ENCODE measurements at places on chromosomes 16 and 17.

DNA sequence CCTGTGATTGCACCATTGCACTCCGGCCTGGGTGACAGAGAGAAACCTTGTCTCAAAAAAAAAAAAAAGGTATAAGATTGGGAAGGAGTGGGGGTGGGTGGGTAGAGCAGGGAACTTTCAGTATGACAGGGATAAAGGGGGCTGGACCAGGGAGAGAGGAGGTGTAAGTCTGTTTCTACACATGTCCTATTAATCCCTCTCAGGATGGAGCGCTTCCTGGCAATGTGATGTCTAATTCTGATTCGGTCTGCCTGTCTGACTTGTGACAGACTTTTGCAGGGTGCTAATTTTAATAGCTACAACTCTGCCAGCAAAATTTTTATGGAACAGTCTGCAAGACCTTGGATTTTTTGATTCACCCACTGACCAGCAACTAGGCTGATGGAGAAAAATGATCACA, 53.8 kb upstream of the SLC25A19 start:
- DNase-seq, result no peak

DNA sequence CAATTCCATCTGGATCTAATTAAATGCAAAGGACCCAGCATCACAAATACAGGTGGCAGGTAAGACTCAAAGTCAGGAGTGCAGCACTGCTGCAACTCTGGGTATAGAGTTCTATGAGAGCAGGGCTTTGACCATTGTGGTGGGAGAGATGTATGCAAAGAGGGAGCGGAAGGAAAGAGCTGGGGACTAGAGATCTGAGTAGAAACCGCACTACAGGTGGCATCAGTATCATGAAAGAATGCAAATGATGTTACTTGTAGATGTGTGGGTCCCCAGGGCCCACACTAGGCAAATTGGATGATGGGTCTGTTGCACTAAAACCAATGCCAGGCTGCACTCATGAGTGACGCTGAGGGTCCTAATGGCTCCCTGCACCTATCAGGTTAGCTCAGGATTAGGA, 287.1 kb upstream of the ASIC2 start:
- no peak for DNase-seq

DNA sequence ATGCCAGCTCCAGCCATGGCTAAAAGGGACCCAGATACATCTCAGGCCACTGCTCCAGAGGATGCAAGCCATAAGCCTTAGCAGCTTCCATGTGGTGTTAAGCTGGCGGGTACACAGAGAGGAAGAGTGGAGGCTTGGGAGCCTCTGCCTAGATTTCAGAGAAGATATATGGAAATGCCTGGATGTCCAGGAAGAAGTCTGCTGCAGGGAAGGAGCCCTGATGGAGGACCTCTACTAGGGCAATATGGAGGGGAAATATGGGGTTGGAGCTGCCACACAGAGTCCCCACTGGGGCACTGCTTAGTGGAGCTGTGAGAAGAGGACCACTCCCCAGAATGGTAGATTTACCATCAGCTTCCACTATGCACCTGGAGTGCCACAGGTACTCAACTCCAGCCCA, 32.1 kb downstream of the RNF112 start:
- no peak for DNase-seq

GRCh38 chr17:1211287-1211686, 31.5 kb upstream of the ABR start:
- DNase-seq, result no peak

GRCh38 chr16:2664574-2664982, 17.7 kb upstream of the KCTD5 start:
- no peak for DNase-seq

GRCh38 chr16:29821643-29822115, 1.4 kb downstream of the MVP start:
- no peak for DNase-seq

- peak; percentile 42 for DNase-seq
Measured at GRCh38 chr16:30902029-30902972, 5.9 kb downstream of the CTF1 start.

- DNase-seq, result no peak
Measured at GRCh38 chr16:87276091-87276701, 41.0 kb downstream of the C16orf95 start.

- DNase-seq, result no peak
Measured at GRCh38 chr16:10752843-10753523, 9.3 kb downstream of the NUBP1 start.

DNA sequence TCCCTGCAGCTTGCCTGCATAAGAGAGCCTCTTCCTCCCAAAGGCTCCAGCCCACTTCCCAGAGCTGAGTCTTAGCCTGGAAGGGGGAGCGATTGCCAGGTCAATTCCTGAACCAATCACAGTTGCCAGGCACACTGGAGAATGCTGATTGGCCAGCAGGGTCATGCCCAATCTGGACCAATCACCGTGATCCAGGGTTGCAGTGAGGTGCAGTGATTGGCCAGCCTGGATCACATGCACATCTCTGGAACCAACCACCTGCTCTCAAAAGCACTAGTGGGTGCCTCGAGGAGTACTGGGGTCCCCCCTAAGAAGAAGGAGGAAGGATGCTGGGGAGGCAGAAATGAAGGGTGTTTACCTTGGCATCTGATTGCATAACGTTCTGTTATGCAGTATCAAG, 18.4 kb downstream of the NAGPA start:
- DNase-seq, result no peak

GRCh38 chr16:10813099-10813455, 5.5 kb downstream of the TVP23A start:
- DNase-seq, result no peak

DNA sequence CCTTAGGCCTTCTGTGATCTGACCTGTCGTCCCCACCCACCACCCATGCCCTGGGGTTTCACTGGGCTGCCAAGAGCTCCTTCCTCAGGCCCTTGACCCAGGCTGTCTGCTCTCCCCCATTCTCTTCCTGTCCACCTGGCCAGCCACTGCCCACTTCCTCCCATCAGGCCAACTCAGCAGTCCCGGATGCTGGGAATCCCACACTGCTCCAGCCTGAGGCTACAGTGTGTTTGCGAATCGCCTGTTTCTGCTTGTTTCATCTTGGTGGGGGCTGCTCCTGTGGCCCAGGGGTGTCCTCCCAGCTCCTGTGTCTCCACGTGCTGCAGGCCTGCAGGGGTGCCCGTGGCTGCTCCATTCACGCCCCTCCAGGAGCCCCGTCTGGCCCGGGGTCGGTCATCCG, 839 bp upstream of the METRN start:
- no peak for DNase-seq

- DNase-seq, result no peak
Measured at GRCh38 chr17:55068862-55069811, 100.6 kb downstream of the STXBP4 start.

DNA sequence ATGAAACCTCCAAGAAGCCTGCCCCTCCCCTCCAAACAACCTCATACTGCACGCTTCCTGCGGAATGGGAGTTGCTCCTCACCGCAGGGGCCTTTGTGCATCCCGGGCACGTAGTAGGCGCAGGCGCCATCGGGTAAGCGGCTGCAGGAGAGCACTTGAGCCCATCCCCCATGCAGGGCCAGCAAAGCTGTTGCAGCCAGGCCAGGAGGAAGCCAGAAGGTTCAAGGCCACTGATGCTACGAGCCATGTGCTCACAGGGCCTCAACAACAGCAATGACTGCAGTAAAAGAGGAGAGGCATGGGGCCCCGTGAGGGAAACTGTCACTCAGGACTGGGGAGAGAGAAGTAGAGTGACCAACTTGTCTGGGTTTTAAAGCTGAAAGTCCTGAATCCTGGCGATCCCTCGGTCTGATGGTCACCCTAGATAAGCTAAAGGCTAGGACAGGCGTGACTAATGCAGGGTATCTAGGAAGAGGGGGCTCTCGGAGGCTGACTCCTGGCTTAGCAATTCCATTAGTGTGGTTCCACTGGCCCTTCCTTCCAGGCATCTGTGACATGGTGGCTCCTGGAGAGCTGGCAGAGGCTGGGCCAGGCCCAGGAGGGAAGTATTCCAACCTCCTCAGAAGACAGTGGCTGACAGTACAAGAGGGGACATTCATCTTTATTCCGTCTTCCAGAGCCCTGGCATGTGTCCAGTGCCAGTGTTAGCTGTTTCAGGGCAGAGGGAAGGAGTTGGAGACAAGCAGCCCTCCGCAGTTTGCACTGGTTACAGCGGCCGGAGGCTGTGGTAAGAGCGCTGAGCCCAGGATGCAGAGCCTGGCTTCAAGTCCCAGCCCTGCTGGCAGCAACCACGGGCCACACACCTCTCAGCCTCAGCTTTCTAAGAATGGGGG, 20.8 kb downstream of the GOSR2 start:
- no peak for DNase-seq

GRCh38 chr16:69346683-69347082, 4.9 kb downstream of the TMED6 start:
- DNase-seq, result no peak

DNA sequence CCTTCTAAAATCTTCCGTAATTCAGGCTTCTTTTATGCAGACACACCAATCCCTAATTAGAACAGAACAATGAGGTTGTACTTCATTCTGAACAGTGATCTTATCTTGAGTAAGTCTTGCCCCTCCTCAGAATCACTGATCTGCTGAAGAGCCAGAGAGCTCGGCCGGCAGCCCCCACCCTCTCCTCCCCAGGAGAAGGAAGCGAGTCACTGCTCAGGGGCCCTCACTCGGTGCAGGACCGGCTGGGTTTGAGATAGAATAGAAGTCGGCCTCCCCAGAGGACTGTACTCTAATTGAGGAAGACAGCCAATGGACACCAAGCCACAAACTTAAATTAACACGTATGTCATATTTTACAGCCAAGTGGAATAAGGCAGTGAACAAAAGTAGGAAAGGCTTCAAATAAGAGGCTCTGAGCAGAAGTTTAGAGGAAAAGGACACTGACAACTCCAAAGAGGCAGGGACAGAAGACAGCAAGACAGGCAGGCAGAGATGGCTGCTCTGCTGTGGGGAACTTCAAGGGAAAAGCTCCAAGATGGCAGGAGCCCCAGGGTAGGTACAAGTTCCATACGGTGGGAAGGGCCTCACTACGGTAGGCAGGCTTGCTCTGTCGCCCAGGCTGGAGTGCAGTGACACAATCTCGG, 18.6 kb downstream of the CREBBP start:
- DNase-seq, result no peak

DNA sequence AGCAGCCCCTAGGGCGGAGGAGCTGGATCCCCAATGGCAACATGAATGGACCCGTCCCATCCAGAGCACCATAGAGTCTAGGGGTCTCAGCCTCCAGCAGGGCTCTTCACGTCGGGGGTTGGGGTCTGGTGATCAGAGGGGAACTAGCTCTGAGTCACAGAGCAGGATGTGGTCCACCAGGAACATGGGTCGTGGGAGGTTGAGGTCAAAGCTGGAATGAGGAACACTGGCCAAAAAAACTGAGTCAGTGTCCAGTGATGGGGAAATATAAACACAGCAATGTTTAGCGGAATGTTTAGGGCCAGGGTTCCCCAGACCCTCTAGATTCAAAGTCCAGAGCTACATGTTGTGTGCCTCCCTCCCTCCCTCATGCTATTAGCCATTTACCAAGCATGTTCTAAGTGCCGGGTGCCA, 79.1 kb upstream of the C16orf82 start:
- DNase-seq, result no peak

GRCh38 chr16:89395150-89396142, 94.9 kb downstream of the ANKRD11 start:
- no peak for DNase-seq

DNA sequence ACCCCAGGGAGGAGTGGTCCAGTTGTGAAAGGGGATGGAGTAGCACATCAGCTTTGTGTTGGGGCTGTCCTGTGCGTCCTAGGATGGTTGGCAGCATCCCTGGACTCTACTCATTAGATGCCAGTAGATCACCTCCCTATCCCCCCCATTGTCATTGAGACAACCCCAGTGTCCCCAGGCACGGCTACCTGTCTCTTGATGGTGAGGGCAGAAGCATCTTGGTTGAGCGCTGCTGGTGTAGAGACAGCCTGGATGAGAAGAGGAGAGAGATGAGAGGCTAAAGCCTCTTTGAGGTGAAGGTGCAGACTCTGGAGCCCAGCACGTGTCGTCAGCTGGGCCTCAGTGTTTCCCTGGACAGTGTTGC, 55.4 kb downstream of the TNFRSF13B start:
- DNase-seq, result no peak

DNA sequence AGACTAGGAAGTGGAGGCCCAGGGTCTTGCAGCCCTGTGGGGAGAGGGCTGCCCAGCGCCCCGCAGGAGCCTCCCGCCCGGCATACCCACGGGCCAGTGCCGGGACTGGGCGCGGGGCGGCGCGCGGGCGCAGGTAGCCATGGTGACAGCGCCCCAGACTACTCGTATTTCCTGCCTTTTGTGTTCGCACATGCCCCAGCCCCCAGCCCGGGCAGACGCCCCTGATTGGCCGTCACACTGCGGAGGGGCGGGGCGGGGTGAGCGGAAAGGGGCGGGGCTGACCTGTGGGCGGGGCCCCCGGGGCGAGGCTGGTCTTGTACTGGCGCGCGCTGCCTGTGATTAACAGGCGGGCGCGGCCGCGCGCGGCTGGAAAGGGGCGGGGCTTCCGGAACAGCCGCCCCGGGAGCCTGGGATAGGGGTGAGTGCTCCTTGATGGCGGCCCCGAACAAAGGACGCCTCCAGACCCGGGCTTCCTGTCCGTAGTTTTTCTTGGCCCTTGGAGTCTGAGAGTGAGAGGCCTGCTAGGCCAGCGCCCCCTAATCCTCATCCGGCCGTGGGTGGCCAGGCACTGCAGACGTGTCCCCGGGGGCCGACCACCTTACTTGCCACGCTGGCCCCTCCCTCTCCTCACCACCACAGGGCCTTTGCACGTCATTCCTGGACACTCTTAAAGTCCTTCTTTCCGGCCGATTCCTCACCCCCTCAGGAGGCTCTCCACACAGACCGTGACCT, 71.0 kb downstream of the RAI1 start:
- DNase-seq, result peak; percentile 97

DNA sequence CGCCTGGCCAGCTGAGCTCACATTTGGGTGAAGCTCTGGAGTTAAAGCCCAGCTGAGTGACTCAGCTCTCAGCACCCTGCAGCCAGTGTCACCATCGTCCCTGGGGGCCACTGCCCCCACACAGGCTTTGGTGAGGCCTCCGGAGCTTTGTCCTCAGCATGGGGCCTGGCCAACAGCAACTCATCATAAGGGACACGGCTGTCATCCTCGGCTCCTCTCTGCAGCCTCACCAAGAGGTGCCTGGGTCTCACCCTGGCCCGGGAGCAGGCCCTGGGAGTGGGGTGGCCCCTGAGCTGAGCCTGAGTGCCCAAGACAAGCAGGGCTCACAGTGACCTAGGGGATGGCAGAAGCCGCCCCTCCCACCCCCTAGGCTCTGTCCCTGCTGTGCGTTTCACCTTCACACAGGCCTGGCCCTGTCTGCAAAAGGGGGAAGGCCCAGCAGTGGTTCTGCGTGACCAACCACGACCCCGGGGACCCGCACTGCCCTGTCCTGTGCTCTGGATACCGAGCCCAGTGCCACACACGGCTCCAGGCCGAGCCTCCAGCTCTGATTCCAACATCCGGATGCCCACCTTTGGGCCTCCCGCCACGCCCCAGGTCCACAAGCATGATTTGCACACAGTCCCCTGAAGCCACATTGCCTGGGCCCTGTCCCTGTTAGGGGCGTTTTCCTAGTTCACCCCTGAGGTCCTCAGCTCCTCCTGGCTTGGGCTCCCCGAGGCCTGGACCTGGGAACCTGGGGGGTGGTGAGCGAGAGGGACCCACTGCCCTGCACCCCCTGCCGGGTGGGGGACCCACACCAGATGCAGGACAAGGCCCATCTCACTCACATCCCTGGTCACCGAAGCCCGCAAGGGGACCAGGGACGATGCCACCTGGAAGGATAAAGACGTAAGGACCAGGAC, 21.8 kb upstream of the AATK start:
- no peak for DNase-seq

GRCh38 chr17:65711671-65712276, 150.3 kb upstream of the AXIN2 start:
- DNase-seq, result no peak

Data from stimulated activated CD8-positive, alpha-beta memory T cell treated with anti-CD3 and anti-CD28 coated beads, Interleukin-15, amount 100 ng/mL, for 48 hours (primary cell).